ENCODE measurements at places on chromosomes 1 and 21.

- no peak for DNase-seq
Observed at GRCh38 chr1:86779308-86780191, 75.2 kb downstream of the SH3GLB1 start.

DNA sequence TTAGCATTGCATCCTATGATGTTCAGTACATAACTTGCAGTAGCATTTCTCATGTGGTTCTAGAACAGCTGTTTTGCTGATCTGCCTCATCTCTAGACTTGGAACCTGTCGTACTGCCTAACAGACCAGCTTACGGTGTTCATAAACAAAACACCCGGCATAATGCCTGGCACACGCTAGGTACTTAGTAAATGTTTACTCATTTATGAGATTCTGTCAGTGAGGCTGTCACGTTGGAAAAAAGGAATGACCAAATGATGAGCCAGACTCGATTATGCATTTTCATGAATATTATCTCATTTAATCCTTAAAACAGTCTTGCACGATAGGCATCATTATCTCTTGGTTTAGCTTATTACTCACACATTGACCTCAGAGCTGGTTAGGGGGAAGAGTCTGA is 46.4 kb downstream of the CACHD1 start:
- DNase-seq: no peak

GRCh38 chr21:33396436-33396835 is 6.8 kb upstream of the IFNGR2 start:
- no peak for DNase-seq

GRCh38 chr1:115530407-115530806 is 111.4 kb upstream of the VANGL1 start:
- no peak for DNase-seq

DNA sequence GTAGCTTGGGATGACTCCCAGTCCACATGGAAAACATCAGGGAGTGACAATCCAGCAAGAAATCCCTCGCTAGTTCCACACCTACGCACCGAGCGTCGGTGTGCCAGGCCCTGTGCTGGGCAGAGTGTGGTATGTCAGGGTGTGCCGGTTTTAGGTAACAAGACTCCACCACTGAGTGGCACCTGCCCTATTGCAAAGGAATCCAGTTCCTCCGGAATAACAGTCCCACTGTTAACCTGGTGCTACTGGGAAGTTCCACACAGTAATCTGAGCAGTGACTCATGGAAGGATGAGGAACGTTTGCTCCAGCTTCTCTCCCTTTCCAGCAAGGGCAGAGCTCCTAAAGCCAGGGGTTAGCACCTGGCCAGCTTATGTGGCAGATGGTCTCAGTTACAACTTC is 14.3 kb downstream of the RNF207 start:
- no peak for DNase-seq

DNA sequence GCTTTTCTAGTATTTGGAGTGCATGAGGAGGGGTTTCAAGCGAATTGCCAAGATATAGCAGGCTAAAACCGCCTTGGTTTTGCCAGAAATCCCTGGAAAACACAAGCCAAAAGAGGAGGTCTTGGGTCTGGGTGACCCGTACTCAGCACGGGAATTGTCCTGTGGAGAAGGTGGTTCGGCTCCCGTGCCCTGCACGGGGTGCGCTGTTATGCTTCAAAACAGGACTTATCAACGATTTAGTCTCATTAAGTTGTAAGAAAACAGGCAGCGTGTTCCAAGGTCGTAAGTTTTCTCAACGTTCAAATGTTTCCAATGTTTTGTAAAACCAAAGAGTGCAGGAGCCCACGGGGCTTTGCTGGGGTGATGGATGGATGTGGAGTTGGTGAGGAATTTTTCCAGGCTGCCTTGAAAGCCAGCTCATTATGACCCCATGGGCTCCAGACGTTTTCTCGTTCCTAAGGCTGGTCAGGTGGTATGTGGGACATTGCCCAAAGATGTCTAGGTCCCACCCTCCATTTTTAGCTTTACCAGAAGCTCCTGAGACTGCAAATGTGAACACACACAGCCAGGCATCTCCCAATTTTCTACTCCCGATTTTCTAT is 75.4 kb upstream of the CLDN14 start:
- DNase-seq: no peak

- no peak for DNase-seq
Observed at GRCh38 chr1:170370087-170370486, 161.9 kb upstream of the GORAB start.

- DNase-seq: no peak
Observed at GRCh38 chr1:165533254-165533653, 10.5 kb upstream of the LRRC52 start.

DNA sequence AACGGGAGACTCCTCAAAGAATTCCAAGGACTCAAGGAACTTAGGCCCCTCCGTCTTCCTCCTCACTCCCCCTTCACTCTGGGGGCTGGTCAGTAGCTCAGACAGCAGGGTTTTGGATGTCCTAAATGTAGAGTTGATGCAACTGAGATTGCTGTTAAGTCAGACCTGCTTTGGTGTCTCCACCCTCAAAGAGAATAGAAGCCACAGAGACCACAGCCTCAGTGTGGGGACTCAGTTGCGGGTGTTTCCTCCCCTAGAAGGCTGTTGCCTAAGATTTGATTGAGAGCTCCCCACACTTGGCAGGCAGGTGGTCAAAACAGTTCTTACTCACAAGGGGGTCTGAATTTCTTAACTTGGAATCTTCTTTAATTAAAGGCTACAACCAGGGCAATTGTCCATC is 7.6 kb downstream of the MAN1C1 start:
- DNase-seq: no peak

- no peak for DNase-seq
Observed at GRCh38 chr1:245406426-245406825, 251.6 kb downstream of the KIF26B start.

- DNase-seq: no peak
Observed at GRCh38 chr1:215344539-215344938, 222.6 kb upstream of the KCTD3 start.

- no peak for DNase-seq
Observed at GRCh38 chr1:109950509-109950908, 34.1 kb upstream of the AHCYL1 start.

DNA sequence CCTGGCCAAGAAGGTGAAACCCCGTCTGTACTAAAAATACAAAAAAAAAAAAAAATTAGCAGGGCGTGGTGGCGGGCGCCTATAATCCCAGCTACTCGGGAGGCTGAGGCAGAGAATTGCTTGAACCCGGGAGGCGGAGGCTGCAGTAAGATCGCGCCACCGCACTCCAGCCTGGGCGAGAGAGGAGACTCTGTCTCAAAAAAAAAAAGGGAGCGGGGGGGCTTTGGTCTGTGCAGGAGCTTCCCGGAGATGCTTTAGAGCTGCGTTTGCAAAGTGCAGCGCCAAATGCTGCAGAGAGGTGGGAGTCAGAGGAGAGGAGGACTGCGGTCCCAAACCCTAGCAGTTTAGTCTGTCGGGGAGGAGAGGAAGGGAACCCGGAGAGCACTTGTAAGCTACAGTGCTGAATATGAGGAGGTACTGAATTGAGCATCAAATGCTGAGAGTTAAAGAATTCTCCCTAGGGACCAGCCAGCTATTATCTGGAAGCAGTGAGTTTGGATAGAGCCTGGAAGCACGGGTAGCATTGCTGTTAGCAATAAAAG is 569 bp downstream of the FALEC start:
- no peak for DNase-seq

All from stimulated activated CD8-positive, alpha-beta memory T cell treated with anti-CD3 and anti-CD28 coated beads, Interleukin-7, amount 100 ng/mL, for 48 hours (primary cell).